ENCODE measurements at places on chromosomes 13 and 19.

DNA sequence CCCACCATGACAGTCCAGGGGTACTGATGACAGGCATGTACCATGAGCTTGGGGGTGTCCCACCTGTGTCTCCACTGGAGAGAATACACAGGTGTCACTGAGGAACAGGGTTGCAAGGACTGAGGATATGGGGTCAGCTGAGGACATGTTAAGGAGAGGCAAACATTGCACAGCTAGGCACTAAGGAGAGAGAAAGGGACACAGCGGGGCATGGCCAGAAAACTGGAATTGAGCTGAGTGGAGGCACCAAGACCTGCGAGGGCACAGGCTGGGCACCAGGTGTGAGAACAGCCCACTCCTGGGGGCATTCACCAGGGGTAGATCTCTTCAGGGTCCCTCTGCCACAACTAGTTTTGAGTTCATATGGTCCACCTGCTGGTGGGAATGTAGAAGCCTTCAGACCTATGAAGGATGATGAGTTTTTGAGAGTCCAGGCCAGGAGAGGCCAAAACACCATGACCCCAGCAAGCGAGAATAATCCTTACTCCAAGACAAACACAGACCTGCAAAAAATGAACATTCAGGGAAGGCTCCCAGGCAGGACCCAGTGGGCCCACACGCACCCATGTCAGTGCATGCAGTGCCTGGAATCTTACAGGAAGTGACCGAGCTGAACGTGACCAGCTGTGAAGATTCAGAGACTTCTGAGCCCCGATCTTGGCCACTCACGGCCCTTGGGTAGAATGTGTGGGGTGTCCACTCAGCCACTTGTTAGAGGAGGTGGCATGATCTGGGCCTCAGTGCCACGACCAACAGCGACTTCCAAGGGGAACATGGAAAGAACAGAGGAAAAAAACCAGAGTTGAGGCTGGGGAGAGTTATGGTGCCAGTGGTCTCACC lies 1.4 kb upstream of the ZNF584 start:
- no peak for DNase-seq

GRCh38 chr13:76745261-76746200 lies 140.7 kb downstream of the KCTD12 start:
- no peak for DNase-seq

GRCh38 chr13:72622546-72622945 lies 104.9 kb downstream of the MZT1 start:
- no peak for DNase-seq

GRCh38 chr13:47027780-47028437 lies 131.1 kb upstream of the HTR2A start:
- no peak for DNase-seq

GRCh38 chr13:74274916-74275315 lies 140.7 kb upstream of the KLF12 start:
- DNase-seq = no peak

- no peak for DNase-seq
Measured at GRCh38 chr19:18322318-18322758, 538 bp downstream of the LSM4 start.

- no peak for DNase-seq
Measured at GRCh38 chr13:66693656-66694055, 536.5 kb downstream of the PCDH9 start.

GRCh38 chr19:30895946-30896345 lies 453.3 kb downstream of the TSHZ3 start:
- no peak for DNase-seq

DNA sequence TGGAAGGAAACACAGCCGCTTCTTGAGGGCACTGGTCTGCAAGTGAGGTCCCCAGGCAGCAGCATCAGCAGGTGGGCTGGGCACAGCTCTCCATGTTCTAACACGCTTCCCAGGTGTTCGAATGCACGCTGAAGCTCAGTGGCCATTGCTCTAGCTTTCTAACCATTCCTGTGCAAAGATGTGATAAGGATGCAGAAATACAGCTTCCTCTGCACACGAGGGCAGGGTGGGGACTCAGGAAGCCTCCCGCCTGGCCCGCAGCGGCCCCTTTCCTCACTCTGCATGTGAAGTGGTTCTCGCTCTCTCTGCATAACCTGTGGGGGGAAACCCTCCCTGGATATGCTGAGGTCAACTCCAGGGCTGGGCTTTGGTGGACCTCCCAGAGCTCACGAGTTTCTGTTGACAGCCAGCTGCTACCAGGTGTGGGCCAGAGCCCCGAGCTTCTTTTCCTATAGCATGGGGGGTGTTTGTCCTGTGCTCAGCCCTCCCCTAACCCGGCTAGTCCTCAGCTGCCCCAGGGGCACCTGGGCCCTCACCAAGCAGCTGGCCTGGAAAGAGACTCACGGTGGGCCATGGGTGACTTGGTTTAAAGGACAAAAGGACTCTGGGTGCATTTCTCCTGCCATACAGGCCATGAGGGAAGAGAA lies 168.2 kb downstream of the TEX29 start:
- DNase-seq = no peak

GRCh38 chr19:610071-610800 lies 20.6 kb downstream of the HCN2 start:
- DNase-seq = no peak

GRCh38 chr13:90382425-90382824 lies 965.1 kb upstream of the MIR17HG start:
- DNase-seq = no peak

- no peak for DNase-seq
Measured at GRCh38 chr13:30119476-30119875, 187.9 kb downstream of the KATNAL1 start.

GRCh38 chr13:112467236-112467635 lies 91.1 kb downstream of the SPACA7 start:
- DNase-seq = no peak

- DNase-seq = no peak
Measured at GRCh38 chr13:46172531-46172991, 9.4 kb downstream of the LCP1 start.

DNA sequence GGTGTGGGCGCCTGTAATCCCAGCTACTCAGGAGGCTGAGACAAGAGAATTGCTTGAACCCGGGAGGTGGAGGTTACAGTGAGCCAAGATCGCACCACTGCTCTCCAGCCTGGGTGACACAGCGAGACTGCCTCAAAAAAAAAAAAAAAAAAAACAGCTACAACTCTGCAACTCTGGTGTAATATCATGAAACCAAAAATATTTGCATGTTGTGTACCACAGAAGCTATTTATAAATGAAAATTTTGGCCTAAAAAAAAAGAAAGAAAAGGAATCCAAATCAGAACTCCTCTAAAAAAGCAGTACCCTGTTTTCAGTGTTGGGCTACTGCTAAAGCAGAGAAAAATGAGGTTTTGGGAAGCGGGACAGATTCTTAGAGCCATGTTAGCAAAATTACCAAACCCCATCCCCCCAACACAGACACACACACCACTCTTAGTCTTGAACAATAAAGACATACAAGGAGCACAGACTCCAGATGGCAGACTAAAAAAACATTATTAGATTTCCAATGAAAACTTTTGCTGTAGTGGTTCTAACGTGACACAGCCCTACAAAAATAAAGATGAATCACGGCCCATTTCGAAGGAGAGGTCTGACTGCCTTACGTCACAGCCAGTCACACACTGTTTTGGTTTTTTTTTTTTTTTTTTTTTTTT lies 51.5 kb downstream of the INSR start:
- peak; percentile 38 for DNase-seq

- no peak for DNase-seq
Measured at GRCh38 chr19:45920458-45920857, 5.9 kb upstream of the NANOS2 start.

DNA sequence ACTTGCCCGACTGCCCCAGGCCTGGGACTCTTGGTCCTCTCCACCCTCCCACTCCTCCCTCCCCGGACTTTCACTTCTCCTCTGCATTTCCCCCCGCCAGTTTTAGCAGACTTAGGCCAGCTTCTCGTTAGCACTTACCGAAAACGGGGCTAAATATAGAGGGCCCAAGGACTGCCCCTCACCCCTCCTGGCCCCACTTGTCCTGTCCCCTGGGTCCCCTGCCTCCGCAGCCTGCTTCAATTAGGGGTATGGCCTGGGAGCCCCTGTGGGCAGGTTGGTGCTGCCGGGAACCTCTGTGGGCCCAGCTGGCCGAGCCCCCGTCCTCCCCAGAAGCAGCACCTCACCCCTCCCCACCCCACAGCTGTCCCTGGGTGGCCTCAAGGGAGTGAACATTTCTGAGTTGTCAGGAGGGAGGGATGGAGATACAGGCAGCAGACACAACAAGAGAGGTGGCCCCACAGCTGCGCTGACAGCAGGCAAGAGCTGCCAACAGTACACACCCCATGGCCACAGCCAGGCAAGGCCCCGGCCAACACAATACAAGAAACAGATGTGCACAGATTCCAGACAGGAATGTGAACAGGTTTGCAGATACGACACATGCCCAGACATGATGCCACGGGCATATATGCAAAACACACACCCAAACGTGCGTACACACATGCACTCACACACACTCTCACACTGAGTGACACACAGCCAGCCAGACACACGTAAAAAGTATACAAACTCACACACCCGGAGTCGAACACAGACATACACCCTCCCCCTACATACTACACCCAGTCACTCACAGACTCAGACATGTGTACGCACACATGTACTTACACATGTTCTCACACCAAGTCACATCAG lies 2.6 kb downstream of the POU2F2 start:
- DNase-seq = no peak

GRCh38 chr13:114056205-114057013 lies 76.0 kb downstream of the RASA3 start:
- no peak for DNase-seq

DNA sequence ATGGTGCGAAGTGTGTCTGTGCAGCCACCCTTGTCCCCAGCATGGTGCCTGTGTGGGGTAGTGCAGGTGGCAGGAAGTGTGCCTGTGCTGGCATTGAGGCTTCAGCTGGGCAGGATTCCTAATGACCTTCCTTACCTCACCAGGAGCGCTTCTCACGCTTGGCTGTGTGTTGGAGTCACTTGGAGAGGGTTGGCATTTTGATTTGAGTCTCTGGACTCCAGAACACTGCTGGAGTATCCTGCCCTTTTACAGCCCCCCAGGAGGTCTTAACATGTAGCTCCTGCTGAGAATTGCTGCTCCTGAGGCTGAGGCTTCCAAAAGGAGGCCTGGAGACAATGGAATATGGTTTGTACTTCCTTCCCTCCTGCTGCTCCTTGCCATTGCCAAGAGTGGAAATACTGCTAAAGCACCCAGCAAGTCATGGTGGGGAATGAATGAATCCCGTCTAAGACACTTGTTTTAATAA lies 87.1 kb downstream of the ARHGEF7 start:
- DNase-seq = no peak

DNA sequence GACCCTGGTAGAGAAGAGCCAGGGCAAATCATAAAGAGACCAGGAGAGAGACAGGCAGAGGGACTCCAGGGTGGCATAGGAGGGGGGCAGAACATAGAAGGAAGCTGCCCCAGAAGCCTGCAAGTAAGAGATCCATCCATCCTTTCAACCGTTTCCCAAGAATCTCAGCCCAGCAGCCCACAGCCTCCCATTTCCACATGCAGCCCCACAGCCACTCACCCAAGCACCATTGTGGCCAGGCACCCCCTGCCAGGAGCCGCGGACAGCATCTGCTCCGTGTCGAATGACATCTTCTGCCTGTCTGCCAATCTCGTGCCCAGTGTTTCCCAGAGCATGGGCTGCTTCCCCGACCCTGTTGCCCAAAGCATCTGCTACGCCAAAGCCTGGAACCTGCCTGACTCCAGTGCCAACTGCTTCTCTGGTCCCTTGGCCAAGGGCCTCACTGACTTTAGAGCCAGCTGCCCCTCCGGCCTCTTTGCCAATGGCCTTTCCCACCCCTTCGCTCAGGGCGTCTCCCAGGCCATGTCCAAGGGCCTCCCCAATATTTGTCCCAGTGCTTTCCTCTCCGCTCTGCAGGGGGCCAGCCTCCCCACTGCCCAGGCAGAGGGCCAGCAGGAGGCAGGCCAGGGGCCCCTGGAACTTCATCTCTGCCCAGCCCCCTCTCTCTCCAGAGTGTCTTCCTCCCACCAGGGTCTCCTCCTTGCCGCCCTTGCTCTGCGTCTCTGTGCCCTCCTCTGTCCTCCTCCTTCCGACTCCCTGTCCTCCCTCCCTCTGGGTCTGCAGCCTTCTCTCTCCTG lies 420 bp downstream of the DMKN start:
- DNase-seq = no peak

GRCh38 chr19:1098177-1099051 lies 3.2 kb upstream of the POLR2E start:
- no peak for DNase-seq

- no peak for DNase-seq
Measured at GRCh38 chr13:94317063-94317491, 162.4 kb downstream of the DCT start.

DNA sequence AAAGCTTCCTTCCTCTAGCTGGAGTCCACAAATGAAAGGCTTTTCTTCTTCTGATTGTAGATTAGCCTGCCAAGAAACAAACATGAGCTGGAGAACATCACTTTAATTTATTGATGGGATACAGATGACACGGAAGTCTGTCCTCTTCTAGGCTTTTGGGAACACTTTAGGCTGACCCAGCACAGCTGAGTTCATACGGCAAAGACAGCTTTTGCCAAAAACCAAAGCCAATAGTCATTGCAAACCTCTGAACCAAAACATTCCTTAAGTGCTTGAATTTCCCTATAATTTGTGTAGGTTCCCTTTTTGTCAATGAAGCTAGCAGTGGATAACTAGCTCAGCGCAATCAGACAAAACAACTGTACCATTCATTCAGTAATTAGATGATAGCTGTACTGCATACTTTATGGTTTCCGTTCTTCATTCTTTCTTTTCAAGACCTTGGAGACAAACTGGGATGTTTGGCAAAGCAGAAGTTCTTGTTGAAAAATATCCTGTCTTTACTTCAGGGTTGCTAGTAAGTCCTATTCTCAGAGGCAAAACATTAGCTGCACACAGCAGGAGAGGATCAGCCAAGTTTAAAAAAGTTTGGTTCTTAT lies 95.7 kb upstream of the SPRY2 start:
- no peak for DNase-seq

DNA sequence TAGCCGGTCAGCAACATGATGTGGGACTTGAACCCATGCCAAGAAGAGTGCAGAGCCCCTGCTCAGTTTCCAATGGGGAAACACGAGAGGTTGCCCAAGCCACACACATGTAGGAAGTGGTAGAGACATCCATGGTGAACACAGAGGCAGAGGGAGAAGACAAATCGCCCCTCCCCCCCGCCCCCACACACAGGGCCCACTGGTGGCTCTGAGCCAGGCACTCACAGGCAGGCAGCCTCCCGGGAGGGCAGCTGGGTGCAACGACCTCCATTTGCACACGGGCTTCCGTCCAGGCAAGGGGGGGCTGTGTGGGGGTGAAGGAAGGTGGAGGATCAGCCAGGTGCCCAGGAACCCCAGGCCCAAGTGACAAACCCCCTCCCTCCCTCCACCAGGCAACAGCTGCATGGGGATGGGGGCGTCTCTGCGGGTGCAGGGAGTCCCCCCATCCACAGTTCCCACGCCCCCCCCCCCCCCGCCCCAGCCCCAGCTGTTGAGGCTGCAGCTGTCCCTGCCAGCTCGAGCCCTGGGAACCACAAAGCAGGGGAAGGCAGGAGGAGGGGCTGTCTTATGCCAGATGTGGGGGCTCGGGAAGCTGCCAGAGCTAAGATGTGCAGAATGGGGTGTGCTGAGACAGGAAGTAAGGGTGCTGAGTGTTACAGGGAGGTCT lies 3.4 kb downstream of the NOTCH3 start:
- DNase-seq = no peak

Data from brain pericyte (primary cell).